ENCODE measurements at places on chromosomes 6 and 20.
A peak's percentile ranks its signal among the peaks of the same experiment; 100 is the strongest.

DNA sequence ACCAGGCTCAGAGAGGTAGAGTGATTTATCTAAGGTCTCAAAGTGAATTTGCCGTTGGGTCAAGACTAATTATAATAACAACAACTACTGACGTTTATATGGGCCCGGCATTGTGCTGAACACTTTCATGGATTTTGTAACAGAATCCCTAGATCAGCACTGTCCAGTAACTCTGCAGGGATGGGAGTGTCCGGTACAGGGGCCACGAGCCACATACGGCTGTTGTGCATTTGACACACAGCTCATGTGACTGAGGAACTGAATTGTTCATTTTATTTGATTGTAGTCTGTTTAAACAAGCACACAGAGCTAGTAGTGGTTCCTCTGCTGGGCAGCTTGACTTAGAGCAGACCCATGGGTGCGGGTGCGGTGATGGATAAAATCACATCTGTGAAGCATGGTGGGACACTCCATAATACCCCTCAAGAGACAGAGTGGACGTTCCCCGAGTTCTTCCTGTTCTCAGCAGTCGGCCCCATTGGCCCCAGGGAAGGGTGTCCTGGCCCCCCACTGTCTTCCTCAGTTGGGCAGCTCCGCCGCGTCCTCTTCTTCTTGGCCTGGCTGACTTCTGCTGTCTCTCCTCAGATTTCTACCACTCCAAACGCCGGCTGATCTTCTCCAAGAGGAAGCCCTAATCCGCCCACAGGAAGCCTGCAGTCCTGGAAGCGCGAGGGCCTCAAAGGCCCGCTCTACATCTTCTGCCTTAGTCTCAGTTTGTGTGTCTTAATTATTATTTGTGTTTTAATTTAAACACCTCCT lies 6.8 kb downstream of the CDKN1A start:
- no peak for DNase-seq

GRCh38 chr20:1422753-1423152 lies 29.9 kb upstream of the FKBP1A start:
- no peak for DNase-seq

DNA sequence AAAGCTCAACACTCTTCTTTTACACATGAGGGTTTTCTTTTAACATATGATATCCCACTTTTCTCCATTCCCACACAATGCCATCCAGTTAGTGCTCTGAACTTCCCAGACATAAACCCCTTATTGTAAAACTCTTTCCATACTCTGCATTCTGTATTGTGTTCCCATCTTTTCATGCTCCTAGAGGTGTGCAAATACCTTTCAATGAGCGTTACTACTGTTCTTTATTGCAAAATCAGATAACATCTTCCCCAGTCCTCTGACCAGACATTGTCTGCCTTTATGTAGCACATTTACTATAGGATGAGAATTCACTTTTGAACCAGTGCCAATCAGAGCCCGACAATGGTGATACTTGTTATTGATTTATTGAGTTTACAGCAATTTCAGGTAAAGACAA lies 296.2 kb downstream of the GRIK2 start:
- DNase-seq: no peak

DNA sequence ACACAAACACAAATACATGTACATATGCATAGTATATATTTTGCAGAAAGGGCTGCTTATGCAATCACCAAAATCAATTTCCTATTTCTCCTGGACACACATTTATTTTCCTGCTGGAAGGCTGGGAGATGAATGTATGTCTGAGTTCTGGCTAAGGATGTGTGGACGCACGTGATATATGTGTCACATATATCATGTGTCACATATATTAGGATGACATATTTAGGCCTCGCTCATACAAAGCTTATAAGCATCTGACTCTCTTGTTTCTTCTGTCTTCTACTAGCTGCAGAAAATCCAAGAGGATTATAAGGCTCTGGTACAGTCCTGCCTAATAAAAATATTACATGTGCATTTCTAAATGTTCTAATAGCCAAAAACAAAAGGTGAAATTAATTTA lies 47.2 kb upstream of the TFAP2D start:
- no peak for DNase-seq

GRCh38 chr6:110158479-110158878 lies 21.0 kb downstream of the WASF1 start:
- no peak for DNase-seq

GRCh38 chr6:30885999-30886896 lies 1.9 kb downstream of the DDR1 start:
- peak; percentile 93 for DNase-seq

DNA sequence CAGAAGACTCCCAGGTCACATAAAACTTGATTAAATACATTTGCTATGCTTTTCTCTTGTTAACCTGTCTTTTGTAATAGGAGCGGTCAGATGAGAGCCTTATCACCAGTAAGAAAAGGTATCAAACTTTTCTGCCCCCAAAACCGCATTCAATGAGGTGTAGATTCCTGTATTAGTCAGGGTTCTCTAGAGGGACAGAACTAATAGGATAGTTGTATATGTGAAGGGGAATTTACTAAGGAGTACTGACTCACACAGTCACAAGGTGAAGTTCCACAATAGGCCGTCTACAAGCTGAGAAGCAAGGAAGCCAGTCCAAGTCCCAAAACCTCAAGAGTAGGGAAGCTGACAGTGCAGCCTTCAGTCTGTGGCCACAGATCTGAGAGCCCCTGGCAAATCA lies 32.7 kb downstream of the PTPRK start:
- DNase-seq: no peak

GRCh38 chr20:20677186-20677585 lies 35.3 kb downstream of the RALGAPA2 start:
- DNase-seq: no peak

- DNase-seq: peak; percentile 34
Measured at GRCh38 chr6:132937466-132937906, 123.1 kb downstream of the RPS12 start.

DNA sequence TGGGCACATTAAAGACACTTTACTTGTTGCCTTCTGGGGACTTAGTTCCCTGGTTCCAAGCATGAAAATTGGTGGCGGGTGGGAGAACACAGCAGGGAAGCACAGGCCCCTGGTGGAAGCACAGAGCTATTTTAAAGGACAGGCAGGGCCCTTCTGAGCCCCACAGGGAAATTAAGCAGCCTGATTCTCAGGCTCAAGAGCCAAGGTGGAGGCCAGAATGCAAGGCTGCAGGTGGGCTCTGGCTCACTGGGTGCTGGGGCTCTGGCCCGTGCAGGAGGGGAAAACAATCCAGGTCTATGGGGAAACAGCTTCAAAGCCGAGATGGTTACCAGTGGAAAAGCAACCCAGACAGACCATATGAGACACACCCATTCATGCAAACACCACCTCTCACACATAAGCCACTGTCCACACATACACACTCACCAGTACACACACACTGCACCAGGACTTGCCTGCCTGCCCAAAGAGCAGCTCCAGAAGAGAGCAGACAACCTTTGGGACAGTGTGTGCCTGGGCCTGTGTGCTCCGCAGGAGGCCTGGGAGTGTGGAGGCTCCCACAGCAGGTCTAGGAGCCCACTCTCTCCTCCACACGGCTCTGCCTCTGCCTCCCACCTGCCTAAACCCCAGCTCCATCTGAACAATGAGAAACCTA lies 30.6 kb downstream of the TFEB start:
- DNase-seq: no peak

- DNase-seq: no peak
Measured at GRCh38 chr20:62726716-62727583, 18.3 kb downstream of the NTSR1 start.

- DNase-seq: no peak
Measured at GRCh38 chr6:75691012-75691411, 58.0 kb upstream of the MYO6 start.

DNA sequence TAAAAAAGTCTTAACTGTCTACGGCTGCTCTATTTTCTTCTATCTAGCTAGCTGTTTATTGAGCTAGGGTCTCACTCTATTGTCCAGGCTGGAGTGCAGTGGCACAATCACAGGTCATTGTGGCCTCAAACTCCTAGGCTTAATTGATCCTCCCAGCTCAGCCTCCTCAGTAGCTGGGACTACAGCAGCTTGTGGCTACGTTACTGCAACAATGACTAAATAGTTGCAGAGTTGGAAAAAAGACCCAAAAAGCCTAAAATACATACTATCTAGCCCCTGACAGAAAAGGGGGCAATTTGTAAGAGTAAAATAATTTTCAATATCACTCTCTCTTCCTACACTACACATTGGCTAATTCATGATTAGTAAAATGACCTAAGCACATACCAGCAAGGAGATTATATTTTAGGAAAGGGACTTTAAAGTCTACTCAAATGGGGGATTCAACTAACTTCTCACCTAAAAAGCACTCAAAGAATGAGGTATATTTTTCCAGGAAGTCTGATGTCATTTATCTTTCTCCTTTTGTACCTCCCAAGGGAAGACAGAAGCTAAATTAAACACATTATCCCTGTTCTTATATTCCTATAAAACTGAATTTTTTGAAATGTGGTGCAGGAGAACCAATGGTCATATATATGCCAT lies 82.8 kb downstream of the ZMYND8 start:
- no peak for DNase-seq

DNA sequence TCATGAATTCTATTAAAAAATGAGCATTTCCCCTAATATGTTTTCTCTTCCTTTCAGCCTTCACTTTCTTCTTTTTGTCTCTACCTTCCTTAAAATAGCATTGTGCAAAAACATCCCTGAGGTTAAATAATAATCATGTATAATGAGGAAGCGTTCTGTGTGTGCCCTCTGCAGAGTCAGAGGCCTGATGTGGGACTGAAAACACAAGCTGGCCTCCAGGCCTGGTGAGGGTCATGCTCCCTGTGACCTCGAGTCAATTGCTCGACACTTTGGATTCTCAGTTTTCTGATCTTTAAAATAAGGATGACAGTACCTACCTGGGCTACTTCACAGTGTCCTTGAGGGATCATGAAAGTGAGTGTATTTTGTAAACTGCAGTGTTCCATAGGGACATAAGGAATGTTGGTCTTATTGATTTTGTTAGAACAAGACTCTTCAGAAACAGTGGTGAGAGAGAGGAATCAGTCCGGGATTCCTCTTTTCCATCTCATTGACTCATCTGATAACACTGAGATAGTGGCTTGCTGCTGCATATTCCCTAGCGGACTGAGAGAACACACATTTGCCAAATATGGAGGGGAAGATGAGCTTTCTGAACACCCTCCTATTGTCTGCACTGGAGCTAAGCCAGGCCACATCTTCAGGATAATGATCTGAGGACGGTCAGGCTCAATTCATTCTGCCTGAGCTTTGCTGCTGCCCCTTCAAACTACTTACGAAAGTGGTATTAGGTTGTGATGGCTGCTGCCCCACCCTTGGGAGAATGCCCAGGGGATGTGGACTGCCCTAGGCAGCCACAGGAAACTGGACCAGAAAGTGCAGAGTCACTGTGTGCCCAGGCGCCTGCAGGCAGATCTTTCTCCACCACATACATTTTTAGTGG lies 39.6 kb upstream of the PDE7B start:
- DNase-seq: peak; percentile 37

GRCh38 chr20:37393196-37393862 lies 47.4 kb downstream of the SRC start:
- no peak for DNase-seq
